ENCODE measurements at places on chromosomes 6 and 20. TPM values are rescaled to one million over a fixed set of nuclear protein-coding genes. Genes with fewer than 3 reads are reported as not detected.

CST2 gene
- polyA plus RNA-seq = not detected

SAMD3 gene
- 3.9 TPM for polyA plus RNA-seq

GRIK2 gene
- 8.2 TPM for polyA plus RNA-seq

ID4 gene
- polyA plus RNA-seq = 7.3 TPM

GDAP1L1 gene
- polyA plus RNA-seq = not detected

ZFP57 gene
- not detected for polyA plus RNA-seq

NCOA5 gene
- 17.4 TPM for polyA plus RNA-seq

CDSN gene
- polyA plus RNA-seq = not detected

LZTS3 gene
- polyA plus RNA-seq = 3.7 TPM

LAMP5 gene
- not detected for polyA plus RNA-seq

TTLL9 gene
- polyA plus RNA-seq = not detected

GJA10 gene
- not detected for polyA plus RNA-seq

RIPOR3 gene
- polyA plus RNA-seq = 1.7 TPM

RAET1L gene
- not detected for polyA plus RNA-seq

POM121L2 gene
- polyA plus RNA-seq = not detected

VGLL2 gene
- polyA plus RNA-seq = not detected

SMIM29 gene
- polyA plus RNA-seq = 25.6 TPM

NKX2-2 gene
- polyA plus RNA-seq = not detected

IMPG1 gene
- polyA plus RNA-seq = not detected

C6orf163 gene
- polyA plus RNA-seq = 0.43 TPM

SLC52A3 gene
- polyA plus RNA-seq = not detected

SPAG4 gene
- 5.5 TPM for polyA plus RNA-seq

SAPCD1 gene
- 2.2 TPM for polyA plus RNA-seq

HLA-DQA2 gene
- not detected for polyA plus RNA-seq

VEGFA gene
- 234 TPM for polyA plus RNA-seq

SLC12A5 gene
- polyA plus RNA-seq = 2.2 TPM

CPNE5 gene
- polyA plus RNA-seq = 0.10 TPM

GATA5 gene
- polyA plus RNA-seq = not detected

SLC13A3 gene
- polyA plus RNA-seq = 3.9 TPM

C20orf144 gene
- 0.19 TPM for polyA plus RNA-seq

ZNF391 gene
- 0.20 TPM for polyA plus RNA-seq

E2F3 gene
- 8.2 TPM for polyA plus RNA-seq

C6orf52 gene
- polyA plus RNA-seq = not detected

SPATS1 gene
- not detected for polyA plus RNA-seq

MRAP2 gene
- polyA plus RNA-seq = 0.03 TPM

SIRPA gene
- polyA plus RNA-seq = 37.2 TPM

IPCEF1 gene
- 0.07 TPM for polyA plus RNA-seq

KIFC1 gene
- 40.6 TPM for polyA plus RNA-seq

EPB41L1 gene
- 33.7 TPM for polyA plus RNA-seq

OR2B6 gene
- not detected for polyA plus RNA-seq

ARMC12 gene
- 0.74 TPM for polyA plus RNA-seq

BPIFB1 gene
- not detected for polyA plus RNA-seq

FERMT1 gene
- polyA plus RNA-seq = 2.4 TPM

WFDC11 gene
- polyA plus RNA-seq = not detected

CALHM4 gene
- polyA plus RNA-seq = 0.11 TPM

PLN gene
- polyA plus RNA-seq = not detected

RIPOR2 gene
- 1.2 TPM for polyA plus RNA-seq

LST1 gene
- not detected for polyA plus RNA-seq

CST5 gene
- not detected for polyA plus RNA-seq

TBC1D20 gene
- 38.2 TPM for polyA plus RNA-seq

RNF217 gene
- 11.7 TPM for polyA plus RNA-seq

TPBG gene
- 75.6 TPM for polyA plus RNA-seq

SRSF3 gene
- polyA plus RNA-seq = 394 TPM

FOXA2 gene
- not detected for polyA plus RNA-seq

TUBB1 gene
- not detected for polyA plus RNA-seq

TTBK1 gene
- 0.01 TPM for polyA plus RNA-seq

BHLHE23 gene
- not detected for polyA plus RNA-seq

SGK2 gene
- polyA plus RNA-seq = not detected
